ENCODE measurements at places on chromosomes 5 and 9. TPM values are rescaled to one million over a fixed set of nuclear protein-coding genes. Genes with fewer than 3 reads are reported as not detected.

The ARSB gene
- 11.5 TPM for total RNA-seq

The ARSI gene
- 0.30 TPM for total RNA-seq

The PGM5 gene
- 281 TPM for total RNA-seq

The TAF7 gene
- total RNA-seq, result 82.6 TPM

The ARID3C gene
- not detected for total RNA-seq

The ALDH1A1 gene
- total RNA-seq, result 24.0 TPM

The SLC2A6 gene
- total RNA-seq, result 4.3 TPM

The POLR1E gene
- 13.3 TPM for total RNA-seq

The PCDHB15 gene
- 3.2 TPM for total RNA-seq

The PCDHGA9 gene
- 5.2 TPM for total RNA-seq

The PPP6C gene
- total RNA-seq, result 32.9 TPM

The GRM6 gene
- not detected for total RNA-seq

The PTGDS gene
- total RNA-seq, result 2,426 TPM

The PCA3 gene
- not detected for total RNA-seq

The FOXI1 gene
- not detected for total RNA-seq

The LCP2 gene
- 3.9 TPM for total RNA-seq

The OR1J4 gene
- total RNA-seq, result not detected

The RFESD gene
- 2.5 TPM for total RNA-seq

The PDE8B gene
- 22.2 TPM for total RNA-seq

The TTC16 gene
- 0.11 TPM for total RNA-seq

The NFIL3 gene
- total RNA-seq, result 25.5 TPM

All from right atrium auricular region (tissue), 2 donors.